Fibroblast of skin of back (primary cell): ENCODE measurements at places on chromosomes 7 and 10.

DNA sequence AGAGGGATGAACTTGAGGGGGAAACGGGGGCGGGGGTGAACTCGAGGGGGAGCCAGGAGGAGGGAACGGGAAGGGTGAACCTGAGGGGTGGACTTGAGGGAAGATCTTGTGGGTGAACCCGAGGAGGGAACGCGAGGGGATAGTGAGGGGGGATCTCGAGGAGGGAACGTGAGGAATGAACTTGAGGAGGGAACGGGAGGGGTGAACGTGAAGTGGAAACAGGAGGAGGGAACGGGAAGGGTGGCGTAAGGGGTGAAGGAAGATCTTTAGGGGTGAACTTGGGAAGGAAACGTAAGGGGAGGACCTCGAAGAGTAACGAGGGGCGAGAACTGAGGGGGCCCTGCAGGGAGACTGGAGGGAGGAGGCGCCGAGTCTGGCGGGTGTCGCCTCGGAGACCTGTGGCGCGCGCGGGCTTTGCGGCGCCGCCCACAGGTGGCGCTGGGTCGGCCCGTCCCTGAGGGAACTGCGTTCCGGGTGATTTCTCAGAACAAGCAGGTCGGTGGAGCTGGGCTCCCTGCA lies 651 bp downstream of the MYO3A start:
- DNase-seq, result no peak

- no peak for DNase-seq
Observed at GRCh38 chr7:99737726-99738125, 2.7 kb upstream of the CYP3A7 start.

GRCh38 chr10:114310346-114310745 lies 71.3 kb downstream of the VWA2 start:
- DNase-seq, result no peak

DNA sequence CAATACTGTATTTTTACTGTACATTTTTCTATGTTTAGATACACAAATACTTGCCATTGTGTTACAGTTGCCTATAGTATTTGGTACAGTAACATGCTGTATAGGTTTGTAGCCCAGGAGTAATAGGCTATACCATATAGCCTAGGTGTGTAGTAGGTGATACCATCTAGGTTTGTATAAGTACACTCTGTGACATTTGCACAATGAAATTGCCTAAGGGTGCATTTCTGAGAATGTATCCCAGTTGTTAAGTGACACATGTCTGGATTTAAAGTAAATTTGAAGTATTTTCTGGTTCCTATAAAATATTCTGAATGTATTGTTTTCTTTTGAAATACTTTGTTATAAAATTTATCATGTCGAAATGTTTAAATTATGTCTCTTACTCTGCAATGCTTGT lies 7.2 kb downstream of the CDK14 start:
- no peak for DNase-seq

DNA sequence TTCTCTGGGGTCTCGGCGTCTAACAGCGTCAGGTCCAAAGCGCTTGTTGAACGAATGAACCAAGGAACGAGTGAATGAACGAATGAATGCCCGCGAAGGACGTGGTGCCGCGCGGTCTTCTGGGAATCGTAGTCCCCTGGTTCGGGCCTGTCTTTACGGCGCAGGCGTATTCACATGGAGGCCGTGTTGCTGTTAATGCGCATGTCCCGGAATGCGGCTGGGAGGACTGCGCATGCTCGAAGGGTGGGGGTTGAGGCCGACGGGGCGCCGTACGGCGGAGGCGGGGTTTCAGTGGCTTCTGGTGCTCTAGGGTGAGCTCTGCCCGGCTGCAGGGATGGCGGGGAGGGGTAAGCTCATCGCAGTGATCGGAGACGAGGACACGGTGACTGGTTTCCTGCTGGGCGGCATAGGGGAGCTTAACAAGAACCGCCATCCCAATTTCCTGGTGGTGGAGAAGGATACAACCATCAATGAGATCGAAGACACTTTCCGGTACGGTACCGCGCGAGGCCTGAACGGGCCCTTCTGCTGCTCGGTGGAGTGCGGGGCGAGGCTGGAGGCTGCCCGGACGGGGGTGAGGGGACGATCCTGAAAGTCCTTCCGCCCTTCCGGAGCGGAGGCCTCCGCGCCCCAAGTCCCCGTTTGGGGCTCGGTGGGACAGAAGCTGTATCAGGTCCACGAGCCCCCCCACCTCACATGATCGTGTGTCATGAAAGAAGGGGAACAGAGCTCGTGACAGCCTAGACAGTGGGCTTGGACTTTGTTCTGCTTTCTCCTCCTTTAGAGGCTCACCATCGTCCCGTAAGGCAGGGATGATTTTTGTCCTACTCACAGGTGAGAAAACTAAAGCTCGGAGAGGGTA lies at the start of gene ATP6V1F:
Gene ATP6V1F, plus strand, starts transcription at position 286 of the 862 bp plus-strand sequence. Its CDS starts 49 bp downstream, at position 335.
- DNase-seq, result peak; percentile 96

DNA sequence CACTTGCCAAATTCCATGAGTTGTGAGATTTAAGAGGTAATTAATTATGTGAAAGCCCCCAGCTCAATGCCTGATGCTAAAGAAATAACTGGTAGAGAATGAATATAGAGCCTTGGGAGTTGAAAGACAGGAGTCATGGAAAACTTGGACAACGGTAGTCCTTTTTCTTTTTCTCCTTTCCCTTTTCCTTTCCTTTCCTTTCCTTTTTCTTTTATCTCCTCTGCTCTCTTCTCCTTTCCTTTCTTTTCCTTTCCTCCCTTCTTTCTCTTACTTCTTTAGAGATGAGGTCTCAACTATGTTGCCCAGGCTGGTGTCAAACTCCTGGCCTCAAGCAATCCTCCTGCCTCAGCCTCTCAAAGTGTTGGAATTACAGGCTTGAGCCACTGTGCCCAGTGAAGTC lies 7.9 kb upstream of the TSPAN15 start:
- no peak for DNase-seq

GRCh38 chr7:22179442-22179879 lies 177.5 kb downstream of the RAPGEF5 start:
- no peak for DNase-seq

DNA sequence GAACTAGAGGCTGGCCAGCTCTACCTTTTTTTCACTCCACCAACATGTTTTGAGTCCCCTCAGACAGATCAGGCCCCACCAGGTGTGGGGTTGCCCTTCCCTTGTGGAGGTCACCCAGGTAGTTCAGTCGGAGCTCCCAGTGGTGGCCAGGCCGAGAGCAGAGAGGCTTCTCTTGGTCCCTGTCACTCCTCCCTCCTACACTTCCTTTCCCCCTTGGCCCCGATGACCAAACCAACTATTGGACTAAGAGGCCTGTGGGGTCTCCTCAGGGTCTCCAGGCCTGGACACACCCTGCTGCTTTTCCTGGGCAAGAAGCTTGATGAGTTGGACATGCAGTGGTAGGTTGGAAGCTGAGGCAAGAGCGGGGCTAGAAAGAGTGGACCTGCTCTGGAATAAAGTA lies 174.8 kb downstream of the ZNF248 start:
- no peak for DNase-seq

DNA sequence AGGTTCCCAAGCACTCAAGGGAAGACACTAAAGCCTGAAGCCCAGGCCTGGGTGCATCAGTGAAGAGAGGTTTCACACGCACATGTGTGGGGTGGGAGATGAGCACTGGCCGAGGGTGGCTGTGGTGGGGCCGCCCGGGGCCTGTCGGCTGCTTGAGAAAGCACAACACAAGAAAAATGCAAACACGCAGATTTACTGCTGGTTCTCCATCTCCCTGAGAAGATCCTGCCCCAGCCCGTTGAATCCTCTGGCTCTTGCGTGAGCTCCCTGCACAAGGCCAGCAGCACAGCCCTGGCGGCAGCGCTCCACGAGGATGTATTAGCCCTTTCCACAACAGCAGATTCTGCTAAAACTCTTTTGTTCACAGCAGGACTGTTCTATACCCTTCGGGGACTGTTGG lies 6.2 kb downstream of the ZNF511 start:
- DNase-seq, result no peak

- no peak for DNase-seq
Observed at GRCh38 chr10:48772059-48772458, 87.4 kb downstream of the WDFY4 start.

- DNase-seq, result no peak
Observed at GRCh38 chr10:34216348-34216945, 598.6 kb downstream of the PARD3 start.

GRCh38 chr7:70480927-70481569 lies 650.9 kb upstream of the GALNT17 start:
- DNase-seq, result peak; percentile 18

DNA sequence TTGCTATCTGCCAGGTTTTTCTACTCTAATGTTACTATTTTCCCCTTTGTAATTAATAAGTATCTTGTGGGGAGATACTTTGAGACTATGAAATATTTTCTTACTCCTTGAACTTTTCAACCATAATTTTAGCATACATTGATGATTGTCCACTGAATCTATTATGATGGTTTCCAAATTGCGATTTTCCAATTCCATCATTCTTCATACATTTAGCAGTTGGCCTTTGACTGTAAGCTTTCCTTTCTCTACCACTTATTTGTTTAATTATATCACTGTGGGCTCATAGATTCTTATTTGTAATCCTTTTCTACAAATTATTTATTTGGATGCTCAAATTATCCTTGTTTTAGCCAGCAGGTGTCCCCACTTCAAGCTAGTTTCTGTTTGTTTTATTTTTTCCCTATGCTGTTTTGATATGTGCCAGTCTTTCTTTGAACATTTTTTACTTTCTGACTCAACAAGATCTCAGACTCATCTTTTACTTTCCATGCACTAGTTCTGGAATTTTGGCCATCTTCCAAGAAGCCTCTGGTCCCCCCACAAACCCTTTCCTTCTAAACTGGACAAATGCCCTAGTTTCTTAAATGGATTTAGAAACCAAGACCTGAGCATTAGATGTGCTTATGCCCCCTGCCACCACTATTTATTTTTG lies 11.4 kb upstream of the MRPS16 start:
- DNase-seq, result peak; percentile 63

GRCh38 chr10:90087197-90088023 lies 386.0 kb downstream of the KIF20B start:
- DNase-seq, result peak; percentile 88

DNA sequence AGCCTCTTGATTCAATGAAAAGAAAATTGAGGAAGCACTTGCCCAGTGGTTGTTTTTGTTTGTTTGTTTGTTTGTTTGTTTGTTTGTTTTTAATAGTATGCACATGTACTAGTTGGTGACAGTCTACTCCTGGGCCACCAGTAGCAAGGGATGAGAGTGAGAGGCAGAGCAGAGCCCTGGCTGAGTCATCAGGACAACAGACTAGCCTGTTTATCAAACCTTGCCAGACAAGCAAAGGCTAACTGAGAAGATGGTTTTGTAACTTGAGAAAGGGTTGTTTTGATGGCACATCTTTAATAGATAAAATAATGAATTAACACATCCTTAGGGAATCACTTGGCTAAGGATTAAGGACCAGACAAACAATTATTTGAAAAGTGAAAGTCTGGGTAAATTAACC lies 78.1 kb downstream of the INHBA start:
- peak; percentile 35 for DNase-seq

DNA sequence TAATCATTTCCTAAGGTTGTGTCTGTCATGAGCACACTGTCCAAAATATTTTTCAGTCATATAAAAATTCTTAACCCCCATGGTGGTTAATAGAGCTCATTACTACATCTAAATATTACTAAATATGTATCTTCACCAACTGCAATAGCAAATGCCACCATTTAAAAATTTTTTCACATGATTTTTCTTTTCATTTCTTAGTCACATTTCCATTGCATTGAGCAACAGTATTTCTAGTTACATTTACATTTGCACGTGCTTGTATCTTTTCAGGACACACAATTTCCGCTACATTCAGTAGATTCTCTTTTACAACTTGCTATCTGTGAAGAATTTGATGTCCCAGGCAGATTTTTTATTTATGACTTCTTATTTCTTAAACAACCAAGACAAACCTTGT lies 5.2 kb upstream of the TAS2R40 start:
- no peak for DNase-seq

GRCh38 chr7:149194799-149195179 lies 557 bp upstream of the ZNF282 start:
- DNase-seq, result no peak

- DNase-seq, result no peak
Observed at GRCh38 chr7:130114374-130114773, 44.0 kb downstream of the KLHDC10 start.

DNA sequence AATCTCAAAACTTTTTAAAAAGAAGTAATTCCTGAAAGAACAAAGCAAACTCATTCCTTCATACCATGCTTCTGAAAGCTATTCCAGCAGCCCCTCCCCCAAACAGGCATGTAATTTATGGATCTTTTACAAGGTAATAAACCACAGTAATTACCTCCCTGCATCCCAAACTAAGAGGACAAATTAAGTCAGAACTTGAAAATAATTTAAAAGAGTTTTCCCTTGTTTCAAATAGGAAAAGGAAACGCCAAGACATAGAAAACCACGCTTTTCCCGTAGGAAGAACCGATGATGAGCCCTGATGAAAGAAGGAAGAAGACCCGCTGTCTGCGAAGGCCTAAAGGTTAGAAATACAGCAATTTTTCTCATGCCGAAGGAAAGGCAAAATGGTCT lies 8.9 kb downstream of the HOXA4 start:
- no peak for DNase-seq

GRCh38 chr7:30865821-30866220 lies 45.8 kb upstream of the AQP1 start:
- no peak for DNase-seq

DNA sequence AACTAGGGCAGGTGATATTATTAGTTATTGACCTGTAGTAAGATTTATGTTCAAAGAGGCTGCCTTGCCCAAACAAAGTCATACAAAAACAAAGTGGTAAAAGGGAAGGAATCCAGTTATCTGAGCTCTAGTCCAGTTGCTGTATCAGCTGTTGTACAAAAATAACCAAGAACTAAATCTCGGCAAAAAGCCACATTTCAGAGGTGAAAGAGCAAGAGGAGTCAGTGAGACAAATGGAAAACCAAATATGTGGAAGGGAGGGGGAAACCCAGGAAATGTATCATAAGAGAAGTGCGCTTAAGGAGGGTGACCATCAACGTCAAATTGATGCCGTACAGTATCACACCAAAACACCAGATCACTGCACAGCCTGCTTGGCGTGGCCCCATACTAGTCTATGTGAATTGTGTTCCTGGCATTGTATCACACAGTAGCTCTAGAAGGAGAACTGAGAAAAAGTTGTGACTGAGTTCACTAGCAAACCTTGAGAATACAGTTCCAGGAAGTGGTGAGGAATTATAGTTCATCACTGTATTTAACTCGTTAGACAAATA lies 6.4 kb downstream of the AGBL3 start:
- DNase-seq, result no peak

- peak; percentile 0 for DNase-seq
Observed at GRCh38 chr10:82953331-82953730, 1078.3 kb downstream of the NRG3 start.

DNA sequence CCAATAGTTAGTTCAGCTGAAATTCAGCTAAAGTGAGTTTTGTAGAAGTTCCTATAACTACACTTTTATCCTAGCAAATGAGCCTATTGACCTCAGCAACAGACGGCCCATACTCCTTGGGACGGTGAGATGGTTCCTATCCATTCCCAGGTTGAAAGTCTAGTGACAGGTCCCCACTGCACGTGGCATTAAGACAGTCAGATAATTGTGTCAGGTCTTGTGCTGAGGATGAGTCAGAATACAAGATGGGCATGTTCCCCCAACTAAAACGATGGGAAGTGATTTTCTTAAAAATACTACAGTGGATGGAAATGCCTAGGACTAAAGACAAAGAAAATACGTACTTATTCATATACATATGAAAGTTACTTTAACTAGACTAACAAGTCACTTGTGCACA lies 2.1 kb downstream of the CAV1 start:
- peak; percentile 39 for DNase-seq

GRCh38 chr10:34655286-34656170 lies 159.6 kb downstream of the PARD3 start:
- peak; percentile 71 for DNase-seq
